ENCODE measurements at places on chromosomes 6 and 20.

DNA sequence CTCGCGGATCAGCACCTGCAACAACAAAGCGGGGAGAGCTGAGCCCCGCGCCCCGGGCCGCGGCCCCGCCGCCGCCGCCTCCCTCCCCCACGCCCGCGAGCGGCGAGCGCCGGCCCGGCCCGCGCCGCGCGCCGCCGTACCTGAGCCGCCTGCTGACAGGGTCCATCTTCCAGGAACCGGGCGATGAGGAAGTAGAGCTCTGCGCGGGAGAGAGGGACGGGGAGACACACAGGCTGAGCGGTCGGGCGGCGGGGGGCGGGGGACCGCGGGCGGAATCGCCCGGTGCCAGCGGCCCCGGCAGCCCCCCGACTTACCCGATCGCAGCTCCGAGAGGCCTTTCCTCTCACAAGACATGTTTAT is 359 bp downstream of the PHIP start:
- DNase-seq: no peak

- no peak for DNase-seq
Observed at GRCh38 chr6:81656231-81656630, 96.2 kb downstream of the TENT5A start.

DNA sequence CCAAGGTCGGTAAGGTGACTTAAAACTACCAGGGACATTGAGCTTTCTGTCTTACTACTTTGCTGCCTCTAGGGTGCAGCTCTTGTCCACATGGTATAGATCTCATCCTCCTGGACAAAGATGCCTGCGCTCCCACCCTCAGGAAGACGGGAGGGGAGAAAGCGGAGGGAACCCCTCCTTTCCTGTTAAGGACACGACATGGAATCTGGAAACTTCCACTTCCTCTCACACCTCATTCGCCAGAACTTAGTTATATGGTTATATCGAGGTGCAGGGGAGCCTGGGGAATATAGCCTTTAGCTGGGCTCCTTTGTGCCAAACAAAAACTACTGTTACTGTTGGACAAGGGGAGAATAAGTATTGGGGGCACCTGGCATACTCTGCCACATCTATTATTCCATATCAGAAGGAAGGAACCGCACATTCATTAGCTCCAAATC is 224.3 kb upstream of the TSHZ2 start:
- no peak for DNase-seq

GRCh38 chr6:150753371-150754064 is 112.0 kb upstream of the MTHFD1L start:
- DNase-seq: no peak

- no peak for DNase-seq
Observed at GRCh38 chr6:37309046-37309445, 44.7 kb upstream of the RNF8 start.

DNA sequence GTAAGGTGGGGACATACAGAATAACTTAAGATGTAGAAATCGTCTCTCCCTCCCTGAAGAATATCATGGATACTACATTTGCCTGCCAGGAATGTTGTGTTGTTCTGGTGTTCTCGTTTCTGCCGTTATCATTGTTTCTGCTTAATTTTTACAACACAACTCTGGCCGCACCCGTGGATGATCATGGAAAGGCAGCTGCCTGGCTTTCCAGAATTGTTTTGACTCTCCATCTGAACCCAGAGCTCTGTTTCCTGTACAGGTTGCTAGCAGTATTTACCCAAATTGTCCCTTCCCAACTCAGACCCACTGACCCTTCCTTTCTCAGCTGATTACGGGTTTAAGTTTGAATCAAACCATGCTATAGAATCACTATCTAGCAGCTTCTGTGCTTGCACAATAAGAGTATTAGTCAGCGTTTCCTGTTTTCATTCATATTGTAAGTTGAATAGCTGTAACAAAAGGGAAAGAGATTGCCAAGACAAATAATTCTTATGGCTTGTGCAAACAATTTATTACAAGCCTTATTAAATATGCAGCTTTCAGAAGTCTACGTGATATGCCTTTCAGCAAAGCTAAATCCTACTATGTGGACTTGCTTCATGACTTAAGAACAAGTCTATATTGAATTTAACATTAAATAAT is 139.0 kb downstream of the MTHFD1L start:
- DNase-seq: no peak

DNA sequence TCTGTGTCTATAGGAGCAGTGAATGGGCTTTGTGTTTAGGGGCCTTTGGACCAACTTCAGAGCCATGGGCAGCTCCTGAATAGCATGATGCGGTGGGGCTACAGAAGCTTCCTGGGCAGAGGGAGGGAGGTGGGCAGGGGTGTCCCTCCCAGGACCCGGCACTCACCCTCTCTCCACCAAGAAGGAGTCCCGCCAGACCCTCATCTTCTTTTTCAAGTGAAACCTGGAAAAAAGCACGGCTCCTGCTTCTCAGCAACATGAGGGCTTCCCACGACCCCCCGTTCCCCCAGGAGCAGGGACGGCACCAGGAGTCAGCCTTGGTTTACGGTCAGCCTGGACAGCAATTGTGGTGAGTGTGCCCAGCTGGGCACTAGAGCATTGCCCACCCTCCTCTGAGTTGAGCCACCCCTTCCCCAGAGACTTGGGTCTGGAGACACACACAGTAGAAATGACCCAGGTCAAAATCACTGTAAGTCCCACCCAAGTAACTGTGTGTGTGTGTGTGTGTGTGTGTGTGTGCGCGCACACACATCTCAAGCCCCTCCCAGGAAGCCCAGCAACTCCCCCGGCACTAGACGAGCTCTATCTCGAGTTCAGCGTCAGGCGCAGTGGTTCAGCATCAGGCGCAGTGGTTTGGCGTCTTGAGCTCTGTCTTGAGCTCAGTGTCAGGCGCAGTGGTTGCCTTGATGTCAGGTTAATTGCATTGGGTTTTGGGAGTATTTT is 108.2 kb downstream of the SULF2 start:
- no peak for DNase-seq

GRCh38 chr20:57622579-57623381 is 2.6 kb upstream of the ZBP1 start:
- peak; percentile 66 for DNase-seq

- DNase-seq: no peak
Observed at GRCh38 chr20:62741701-62742491, 33.3 kb downstream of the NTSR1 start.

- DNase-seq: no peak
Observed at GRCh38 chr6:42028234-42029061, 21.9 kb upstream of the TAF8 start.

DNA sequence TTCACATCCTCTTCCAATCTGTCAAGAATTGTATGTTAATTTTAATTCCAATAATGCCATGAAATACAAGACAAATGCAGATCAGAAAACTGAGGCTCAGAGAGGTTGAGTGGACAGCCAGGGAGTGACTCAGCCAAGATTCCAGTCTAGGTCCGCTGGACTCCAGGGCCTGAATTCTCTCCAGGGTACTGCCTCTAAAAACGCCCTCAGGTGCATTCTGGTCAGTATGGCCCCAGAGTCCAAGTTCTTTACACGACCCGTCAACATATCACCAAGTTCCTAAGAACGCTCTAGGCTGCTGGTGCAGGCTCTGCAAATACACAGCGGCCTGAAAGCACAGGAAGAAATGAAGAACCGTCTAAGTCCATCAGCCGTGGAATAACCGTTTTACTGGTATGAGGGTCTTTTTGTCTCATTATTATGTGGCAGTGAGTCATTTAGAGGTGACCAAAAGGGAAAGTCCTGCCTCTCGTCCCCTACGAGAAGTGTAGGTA is 709 bp upstream of the ASXL1 start:
- DNase-seq: peak; percentile 22

DNA sequence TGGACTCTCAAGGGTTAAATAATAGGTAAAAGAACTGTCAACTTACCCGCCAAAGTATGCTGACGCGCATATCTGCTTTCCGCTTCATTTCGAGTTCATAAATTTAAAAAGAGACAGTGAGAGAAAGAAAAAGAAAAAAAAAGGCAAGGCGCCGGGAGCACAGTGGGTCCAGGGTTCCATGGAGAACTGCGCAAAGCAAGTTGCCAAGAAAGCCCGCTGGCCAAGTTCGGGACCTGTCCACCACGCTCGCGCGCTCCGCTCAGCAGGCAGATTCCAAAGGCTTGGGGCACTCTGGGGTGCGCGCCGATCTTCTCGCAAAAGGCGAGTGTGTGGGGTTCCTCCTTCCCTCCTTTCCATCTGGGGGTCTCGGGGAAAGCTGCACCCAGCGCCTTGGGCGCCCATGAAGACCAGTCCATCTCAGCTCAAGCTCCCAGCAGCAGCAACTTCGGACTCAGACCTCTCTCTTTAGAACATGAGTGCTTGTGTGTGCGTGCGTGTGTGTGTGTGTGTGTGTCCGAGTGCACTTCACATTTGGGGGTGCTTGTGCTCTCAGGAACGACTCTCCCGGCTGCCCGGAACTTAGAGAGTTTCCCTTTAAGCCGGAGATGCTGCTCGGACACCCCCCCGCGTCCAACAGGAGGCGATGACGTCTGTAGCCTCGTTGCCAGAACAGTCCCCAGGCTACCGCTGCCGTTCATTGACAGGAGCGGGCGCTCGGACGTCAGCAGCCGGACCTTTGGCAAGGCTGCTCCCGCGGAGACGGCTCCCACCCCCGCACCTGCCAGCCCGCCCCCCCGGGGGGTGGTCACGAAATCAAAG is 180.0 kb downstream of the TBXT start:
- DNase-seq: peak; percentile 23

DNA sequence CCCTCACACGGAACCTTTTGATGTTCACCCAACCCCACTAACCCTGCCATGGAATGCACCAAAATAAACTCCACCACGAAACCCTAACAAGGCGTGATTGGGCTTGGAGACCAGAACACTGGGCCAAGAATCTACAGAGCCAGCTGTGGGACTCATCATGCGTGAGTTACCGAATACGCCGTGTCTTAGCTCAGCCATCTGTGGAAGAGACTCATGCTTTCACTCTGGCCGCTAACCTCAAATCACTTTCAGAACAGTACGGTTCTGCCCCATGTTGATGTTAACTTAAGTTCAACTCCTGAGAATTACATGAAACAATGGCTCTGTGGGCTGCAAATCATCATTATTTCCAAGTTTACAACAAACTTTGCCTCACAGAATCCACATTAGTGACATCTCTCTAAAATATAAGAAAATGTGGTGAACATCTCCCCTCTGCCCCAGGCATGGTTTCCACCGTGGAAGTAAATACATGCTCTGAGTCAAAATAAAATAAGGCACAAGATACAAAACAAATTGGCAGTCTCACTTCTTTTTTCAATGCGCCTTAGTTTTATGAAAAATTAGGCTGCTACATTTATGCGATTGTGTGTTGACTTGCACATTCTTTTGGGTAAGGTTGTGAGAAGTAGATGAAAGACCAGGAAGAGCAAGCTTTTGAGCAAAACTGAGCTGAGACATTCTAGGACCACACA is 308.9 kb upstream of the EXOC2 start:
- no peak for DNase-seq

DNA sequence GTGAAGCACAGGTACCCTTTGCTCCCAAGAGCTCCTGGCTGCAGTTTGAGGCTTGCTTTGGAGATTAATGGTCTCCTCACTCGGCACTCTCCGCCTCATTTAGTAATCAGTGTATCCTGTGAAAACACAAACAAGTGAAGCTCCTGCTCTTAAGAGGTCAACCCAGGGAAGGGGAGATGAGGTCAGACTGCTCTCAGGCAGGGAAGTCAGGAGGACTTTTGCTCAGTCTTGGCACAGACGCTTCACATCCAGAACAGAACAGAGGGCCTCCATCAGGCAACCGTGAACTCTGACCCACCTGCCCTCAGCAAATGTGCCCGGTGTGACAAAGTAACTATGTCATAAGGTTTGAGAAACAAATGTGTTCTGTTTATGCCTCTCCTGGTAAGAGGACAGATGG is 428.8 kb upstream of the JARID2 start:
- no peak for DNase-seq

GRCh38 chr6:41707565-41708200 is 27.7 kb downstream of the TFEB start:
- no peak for DNase-seq

GRCh38 chr6:143024977-143025376 is 35.7 kb upstream of the AIG1 start:
- DNase-seq: no peak

DNA sequence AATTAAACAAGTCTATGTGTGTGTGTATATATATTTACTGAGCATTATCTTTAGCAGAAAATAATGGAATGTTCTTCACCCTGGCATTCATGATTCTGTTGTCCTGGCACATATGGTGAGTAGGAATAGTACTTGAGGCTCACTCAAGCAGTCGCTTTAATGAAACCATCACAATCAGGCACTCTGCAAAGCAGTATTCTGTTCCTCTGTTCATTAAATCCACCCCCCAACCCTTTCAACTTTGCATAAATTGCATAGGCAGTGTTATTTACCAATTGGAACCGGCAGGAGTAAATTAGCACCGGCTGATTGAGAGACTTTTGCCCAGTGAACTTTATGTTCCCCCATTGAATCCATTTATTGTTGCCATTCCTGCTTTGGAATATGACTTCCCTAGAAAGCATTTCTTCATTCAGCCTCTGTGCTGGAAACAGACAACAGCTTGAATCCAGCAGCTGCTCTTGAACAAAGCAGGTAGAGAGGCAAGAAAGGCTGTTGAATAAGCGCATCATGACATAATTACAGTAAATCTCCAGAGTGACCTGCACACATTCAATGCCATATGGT is 268.0 kb upstream of the RNF217 start:
- no peak for DNase-seq

GRCh38 chr6:103534095-103534494 is 1325.6 kb downstream of the HACE1 start:
- DNase-seq: no peak

DNA sequence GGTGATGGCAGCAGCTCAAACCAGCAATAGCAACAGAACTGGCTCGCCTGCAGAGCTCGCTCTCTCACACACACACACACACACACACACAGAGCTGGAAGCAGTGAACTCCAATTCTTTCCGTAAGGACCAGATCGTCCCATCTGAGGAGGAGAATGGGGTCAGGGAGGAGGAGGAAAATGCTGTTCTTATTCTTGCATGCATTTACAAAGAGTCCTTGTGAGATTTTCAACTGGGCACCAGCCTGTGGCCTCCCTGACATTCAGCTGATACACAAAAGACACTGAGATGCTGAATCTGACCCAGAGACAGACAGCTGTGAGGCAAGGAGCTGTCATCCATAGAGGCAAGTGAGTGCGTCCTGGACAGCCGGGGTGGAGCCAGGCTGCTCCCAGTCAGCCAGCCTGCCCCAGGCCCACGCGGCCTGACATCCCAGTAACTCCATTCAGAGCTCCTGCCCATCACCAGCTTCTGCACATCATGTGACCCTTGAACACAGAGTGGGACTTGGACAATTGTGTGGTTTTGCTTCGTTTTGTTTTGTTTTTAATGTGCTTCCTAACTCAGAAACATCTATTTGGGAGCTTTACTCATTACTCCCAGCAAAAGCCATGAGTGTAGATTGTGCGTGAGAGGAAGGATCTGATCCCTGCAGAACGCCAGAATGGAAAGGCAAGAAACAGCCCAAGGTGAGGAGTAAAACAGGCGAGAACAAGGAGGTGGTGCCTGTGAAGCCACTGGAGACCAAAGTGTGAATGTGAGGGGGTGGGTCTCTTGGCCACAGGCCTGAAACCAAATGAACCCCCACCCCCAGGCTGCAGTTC is 2.1 kb downstream of the SERPINB9 start:
- no peak for DNase-seq

Data from progenitor cell of endocrine pancreas (in vitro differentiated cells).